ENCODE measurements at places on chromosomes 3 and 15.

DNA sequence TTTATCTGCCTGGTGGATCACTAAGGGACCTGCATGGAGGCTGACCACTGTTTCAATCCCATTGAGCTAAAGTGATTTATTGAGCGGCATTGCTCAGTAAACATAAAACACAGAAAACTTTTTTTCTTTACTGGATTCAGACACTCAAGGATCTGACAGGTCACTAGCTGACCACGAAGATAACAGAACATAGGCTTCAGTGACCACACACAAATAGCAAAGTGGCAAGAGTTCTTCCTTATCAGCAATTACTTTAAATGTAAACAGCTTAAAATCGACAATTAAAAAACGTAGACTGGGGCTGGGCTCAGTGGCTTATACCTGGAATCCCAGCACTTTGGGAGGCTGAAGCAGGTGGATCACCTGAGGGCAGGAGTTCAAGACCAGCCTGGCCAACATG, 48.7 kb downstream of the STAG1 start:
- no peak for DNase-seq

DNA sequence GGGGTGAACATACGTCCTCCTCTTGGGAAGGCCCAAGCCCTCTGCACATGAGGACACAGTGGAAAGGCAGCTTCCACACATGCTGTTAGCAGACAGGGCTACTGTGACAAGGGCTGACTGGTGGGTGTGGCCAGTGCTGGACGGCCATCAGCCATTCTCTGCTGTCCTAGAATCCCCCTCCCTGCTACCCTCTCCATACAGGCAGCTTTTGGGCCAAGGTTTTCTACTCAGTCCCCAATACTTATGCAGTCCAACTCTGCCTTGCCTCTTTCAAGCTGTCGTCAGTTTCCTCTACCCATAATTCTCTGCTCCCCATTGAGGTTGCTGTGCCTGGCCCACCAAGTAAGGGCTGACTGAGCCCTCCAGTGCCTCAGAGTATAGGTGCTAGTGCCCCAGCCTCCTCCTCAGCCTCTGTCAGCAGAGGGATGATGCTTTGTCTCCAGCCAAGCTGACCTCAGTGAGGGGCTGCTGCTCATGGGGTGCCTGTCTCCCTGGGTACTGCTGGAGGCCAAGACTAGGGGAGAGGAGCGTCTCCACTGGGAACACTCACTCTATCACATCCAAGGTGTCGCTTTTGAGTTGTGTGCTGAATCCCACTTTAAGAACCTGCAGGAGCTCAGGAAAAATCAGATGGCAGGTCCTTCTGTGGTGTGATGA, 2.8 kb downstream of the LOXL1 start:
- no peak for DNase-seq

DNA sequence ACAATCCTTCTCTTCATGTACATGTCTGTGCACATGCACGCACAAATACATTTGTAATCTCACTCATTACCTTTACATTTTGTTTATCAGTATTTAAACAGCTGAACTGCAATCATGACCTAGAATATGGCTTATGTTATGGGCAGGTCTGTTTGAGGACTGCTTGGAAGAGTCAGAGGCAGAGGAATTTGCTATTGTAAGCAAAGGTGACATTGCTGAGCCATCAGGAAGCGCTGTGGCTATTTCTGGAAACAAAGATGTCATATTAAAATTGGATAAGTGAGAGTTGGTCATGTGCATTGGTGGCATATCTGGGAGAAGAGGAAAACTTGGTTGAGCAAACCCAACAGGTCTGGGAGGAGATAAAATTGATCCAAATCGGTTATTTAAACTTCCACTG, 41.6 kb downstream of the USF3 start:
- DNase-seq = no peak

GRCh38 chr3:149452036-149452435, 22.5 kb upstream of the TM4SF4 start:
- no peak for DNase-seq

- DNase-seq = no peak
Measured at GRCh38 chr3:129182390-129183185, 1.1 kb downstream of the CNBP start.

Data from NCI-H2081 (cell line).